PC-9 (cell line): ENCODE measurements at places on chromosomes 3 and 15. TPM values are rescaled to one million over a fixed set of nuclear protein-coding genes. Genes with fewer than 3 reads are reported as not detected.

The CBLB gene
- total RNA-seq, result 29.8 and 44.0 TPM in 2 replicates

The FMN1 gene
- total RNA-seq, result 19.6 and 25.8 TPM in 2 replicates

The TM4SF18 gene
- total RNA-seq, result not detected in 2 replicates

The IL12A gene
- total RNA-seq, result 0.28 and 0.40 TPM in 2 replicates

The PRSS50 gene
- 0.48 and 0.50 TPM in 2 replicates for total RNA-seq

The ACTRT3 gene
- 1.5 and 2.4 TPM in 2 replicates for total RNA-seq

The GATM gene
- total RNA-seq, result 9.8 and 10.0 TPM in 2 replicates

The CDCP1 gene
- total RNA-seq, result 75.7 and 85.0 TPM in 2 replicates

The ZNF662 gene
- 7.5 and 9.2 TPM in 2 replicates for total RNA-seq

The TFRC gene
- total RNA-seq, result 134 and 195 TPM in 2 replicates

GRCh38 chr3:33547101-33547500 lies 106.9 kb upstream of the UBP1 start:
- DNase-seq, result no peak

- no peak for DNase-seq
Measured at GRCh38 chr15:80654299-80654698, 40.8 kb upstream of the ABHD17C start.

DNA sequence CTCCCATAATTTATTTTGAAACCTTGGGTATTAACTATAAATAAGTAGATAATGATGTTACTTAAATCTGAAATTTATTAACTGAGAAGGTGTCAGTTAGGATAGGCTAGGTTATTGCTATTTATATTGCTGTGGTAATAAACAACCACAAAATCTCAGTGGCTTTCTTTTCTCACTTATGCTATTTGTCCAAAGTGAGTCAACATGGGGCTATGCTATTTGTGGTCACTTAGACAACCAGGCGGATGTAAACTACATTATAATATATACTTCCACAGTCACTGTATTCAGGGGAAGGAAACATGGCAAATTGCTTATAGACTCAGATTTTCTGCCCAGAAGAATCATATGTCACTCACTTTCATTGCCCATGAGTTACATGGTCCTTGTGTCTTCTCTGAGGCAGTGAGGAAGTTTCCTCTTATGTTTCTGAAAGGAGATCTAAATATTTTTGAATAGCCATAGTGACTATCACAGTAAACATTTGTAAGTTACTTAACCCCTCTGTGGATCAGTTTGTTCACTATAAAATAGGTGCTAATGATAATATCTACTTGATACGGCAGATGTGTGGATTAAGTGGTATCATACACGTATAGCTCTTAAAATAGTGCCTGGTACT lies 19.8 kb downstream of the HMG20A start:
- DNase-seq, result peak; percentile 71

DNA sequence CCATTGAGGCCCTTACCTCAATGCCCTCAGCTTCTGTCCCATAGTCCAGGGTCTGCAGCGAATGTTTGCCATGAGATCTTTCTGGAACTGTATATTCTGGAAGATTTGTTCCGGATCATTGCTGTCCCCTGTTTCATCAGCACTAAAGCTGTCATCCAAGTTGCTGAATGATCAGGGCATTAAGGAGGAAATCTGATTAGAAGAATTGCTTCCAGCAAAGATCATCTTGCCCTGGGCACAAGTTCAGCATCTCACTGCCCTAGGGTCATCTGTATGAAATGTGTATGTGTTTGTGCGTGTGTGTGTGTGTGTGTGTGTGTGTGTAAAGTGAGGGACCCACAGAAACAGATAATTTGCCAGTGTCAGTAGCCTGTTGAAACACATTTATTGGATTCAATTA lies 1.4 kb downstream of the TMC3 start:
- no peak for DNase-seq

DNA sequence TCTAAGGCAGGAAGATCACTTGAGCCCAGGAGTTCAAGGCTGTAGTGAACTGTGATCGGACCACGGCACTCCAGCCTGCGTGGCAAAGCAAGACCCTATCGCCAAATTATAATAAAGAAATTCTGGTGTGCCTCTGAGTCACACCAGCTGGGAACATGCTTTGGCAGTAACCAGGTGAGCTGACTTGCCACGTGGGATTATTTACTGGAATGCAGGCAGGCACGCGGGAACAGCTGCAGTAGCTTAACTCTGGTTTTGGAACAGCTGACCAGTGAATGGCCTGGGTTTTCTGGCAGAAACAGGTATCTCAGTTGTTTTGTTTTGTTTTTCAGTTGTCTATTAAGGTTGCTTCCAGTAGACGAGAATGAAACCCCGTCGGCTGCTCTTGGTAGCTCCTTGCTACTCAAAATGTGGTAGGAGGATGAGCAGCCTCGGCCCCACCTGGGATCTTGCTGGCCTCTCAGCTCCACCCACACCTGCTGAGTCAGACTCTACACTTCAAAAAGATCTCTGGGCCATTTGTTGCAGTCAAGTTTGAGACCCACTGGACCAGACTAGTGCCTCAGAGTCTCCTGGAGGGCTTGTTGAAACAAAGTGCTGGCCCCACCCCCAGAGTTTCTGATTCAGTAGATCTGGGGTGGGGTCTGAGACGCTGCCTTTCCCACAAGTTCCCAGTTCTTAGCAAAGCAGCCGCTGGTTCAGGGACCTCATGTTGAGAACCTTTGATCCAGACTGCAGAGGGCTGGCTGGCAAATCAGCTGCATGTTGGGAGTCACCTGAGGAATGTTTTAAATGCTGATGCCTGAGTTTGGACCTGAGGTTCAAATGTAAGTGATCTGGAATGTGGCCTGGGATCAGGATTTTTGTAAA lies 26.6 kb downstream of the IDH2 start:
- DNase-seq, result peak; percentile 64

GRCh38 chr3:168611826-168612225 lies 516.1 kb upstream of the GOLIM4 start:
- DNase-seq, result no peak

DNA sequence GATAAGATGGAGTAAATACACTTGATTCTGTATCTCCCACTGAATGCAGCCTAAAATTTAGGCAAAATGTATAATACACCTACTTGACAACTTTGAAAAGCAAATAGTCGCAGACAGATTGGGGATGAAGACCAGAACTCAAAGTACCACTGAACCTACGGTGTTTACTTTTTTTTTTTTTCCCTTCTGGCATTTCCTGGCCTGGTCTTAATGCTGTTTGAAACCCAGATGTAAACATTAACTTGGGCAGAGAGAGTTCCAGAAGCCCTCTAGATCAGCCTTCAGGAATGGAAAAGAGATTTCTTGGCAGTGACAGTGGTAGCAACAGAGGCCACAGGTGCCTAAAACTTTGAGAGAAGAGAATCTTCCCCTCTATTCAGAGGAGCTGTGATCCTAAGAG lies 27.8 kb downstream of the ALPK3 start:
- peak; percentile 5 for DNase-seq

DNA sequence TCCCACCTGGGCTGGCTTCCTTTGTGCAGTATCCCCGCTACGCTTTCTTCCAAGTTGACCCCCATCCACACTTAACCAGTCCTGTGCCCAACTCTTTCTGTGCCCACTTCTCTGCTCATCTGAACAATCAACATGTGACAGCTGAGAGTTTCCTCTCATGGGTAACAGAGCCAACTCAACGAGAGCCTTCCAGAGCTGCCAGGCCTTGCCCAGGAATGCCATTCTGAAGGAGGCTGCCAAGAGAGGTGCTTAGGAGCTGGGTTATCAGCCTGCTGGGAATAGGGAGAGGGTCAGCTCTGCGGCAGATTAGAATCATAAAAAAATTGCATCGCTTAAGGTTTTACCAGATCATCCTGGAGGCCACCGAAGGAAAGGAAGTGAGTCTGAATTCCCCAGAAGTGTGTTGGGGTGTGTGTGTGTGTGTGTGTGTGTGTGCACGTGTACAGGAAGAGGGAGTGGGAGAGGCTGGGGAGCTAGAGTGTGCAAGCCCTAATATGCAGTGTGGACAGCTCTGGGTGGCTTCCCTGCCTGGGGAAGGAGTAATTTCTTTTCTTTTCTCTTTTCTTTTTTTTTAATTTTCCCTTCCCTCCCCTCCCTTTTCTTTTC lies 66.7 kb downstream of the ITGA11 start:
- no peak for DNase-seq

GRCh38 chr3:31936420-31937060 lies 44.5 kb downstream of the OSBPL10 start:
- no peak for DNase-seq

- no peak for DNase-seq
Measured at GRCh38 chr3:180829409-180830405, 82.8 kb upstream of the FXR1 start.

- no peak for DNase-seq
Measured at GRCh38 chr15:56199038-56199437, 44.6 kb downstream of the RFX7 start.

DNA sequence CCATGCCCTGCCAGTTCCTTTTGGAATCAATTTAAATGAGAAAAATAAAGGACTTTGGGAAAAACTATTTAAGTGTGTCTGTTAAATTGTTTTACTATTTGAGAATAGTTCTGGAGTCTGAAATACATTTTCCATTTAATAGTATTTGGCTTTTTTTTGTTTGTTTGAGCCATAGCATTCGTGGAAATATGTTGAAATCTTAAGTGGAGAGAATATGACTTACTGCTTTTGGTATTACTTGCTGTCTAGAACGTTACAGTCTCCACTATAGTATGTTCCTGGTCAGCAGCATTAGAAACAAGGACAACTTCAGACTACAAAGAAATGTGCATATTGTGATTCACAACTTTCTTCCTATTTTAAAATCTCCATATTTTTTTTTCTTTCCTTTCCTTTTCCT lies 179.4 kb downstream of the GHSR start:
- no peak for DNase-seq

DNA sequence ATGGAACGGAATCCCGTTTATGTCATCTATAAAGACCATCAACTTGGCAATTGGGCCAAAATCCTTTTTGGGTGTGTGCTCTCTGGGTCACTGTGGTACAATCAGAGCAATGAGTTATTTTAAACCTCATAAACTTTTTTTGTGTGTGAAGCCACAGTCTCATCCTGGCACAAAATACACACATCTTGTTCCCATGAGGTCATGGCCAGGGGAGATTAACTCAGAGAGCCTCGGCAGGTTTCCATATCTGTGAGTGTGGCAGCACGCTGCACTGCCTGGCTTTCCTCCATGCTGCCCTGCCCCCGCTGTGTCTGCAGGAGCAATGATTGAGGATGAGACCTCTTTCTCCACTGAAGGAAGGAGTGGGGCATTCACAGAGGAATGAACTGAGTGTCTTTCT lies 54.0 kb upstream of the DLG1 start:
- no peak for DNase-seq

GRCh38 chr3:71307991-71308697 lies 275.4 kb downstream of the FOXP1 start:
- no peak for DNase-seq

- DNase-seq, result no peak
Measured at GRCh38 chr3:173986861-173987410, 589.4 kb downstream of the NLGN1 start.

DNA sequence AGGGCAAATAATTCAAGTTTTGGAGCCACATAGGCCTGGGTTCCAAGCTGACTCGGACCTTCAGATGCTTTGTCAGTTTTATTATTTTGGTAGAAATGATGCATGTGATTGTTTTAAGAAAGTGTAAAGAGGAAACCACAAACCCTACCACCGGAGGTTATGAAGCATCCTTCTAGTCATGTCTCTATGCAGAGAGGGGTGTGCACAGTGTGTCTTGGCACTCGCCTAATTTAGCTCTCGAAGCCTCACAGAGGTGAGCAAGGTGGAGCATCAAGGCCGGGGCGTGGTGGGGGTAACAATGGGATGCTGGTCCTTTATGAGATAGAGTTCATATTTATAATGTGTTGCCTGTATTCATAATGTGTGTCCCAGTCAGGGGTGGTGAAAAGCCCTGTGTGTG lies 63.7 kb upstream of the SMAD6 start:
- no peak for DNase-seq

- no peak for DNase-seq
Measured at GRCh38 chr15:59179717-59180116, 26.9 kb upstream of the LDHAL6B start.

GRCh38 chr3:55765906-55766701 lies 279.0 kb upstream of the WNT5A start:
- no peak for DNase-seq

- no peak for DNase-seq
Measured at GRCh38 chr3:160540551-160540950, 24.8 kb downstream of the KPNA4 start.

DNA sequence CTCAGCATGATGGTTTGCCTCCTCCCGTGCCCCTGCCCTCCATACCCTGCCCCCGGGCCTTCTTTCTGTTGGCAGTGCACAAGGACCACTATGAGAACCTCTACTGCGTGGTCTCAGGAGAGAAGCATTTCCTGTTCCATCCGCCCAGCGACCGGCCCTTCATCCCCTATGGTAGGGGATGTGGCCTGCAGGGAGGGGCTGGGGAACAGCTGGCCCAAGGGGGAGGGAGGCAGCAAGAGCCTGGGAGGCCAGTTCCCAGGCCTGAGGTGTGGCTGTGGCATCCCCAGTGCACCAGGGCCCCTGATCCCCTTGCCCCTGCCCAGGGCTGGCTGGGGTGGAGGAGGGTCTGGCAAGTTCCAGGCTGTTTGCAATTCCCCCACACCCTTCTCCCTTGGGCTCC lies 2.6 kb upstream of the PLA2G4B start:
- DNase-seq, result no peak

GRCh38 chr3:46252980-46253379 lies 10.7 kb downstream of the CCR3 start:
- no peak for DNase-seq

DNA sequence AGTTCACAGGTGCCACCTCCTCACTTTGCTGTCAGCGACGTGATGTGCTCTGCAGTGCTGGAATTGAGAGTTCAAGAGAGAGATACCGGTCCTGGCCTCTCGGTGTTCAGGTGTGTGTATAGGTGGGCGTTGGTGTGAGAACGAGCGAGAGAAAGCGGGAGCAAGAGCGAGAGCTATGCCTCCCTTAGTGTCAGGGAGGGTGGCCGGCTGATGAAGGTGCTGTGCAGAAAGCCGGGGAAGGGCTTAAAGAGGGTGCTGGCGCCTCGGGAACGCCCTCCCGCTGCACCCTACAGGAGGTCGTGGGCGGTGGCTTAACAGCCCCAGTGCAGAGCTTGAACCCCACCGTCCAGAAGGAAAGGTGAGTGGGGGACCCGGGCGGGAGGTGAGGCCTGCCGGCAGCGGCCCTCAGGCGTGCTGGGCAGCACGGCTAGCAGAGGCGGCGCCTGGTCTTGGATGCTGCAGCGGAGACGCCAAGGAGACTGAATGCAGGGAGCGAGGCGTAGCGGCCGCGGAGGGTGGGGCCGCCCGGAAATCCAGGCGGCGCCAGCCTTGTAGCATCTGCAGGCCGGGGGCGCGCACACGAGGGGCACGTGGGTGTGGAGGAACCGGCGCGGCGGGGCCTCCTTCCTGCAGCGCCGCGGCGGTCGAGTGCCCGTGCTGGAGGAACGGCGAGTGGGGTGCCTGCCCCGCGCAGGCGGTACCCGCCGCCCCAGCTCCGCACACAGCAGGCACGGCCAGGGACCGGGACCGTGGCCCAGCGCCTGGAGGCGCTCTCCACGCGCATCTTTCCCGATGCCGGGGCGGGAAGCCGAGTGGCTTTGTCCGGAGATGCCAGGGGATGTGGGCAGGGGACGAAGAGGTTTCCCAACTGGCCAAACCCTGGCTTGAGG lies 246.8 kb upstream of the TOPAZ1 start:
- DNase-seq, result peak; percentile 51

GRCh38 chr3:164155400-164155799 lies 922.9 kb downstream of the SI start:
- DNase-seq, result no peak
